ENCODE measurements at places on chromosomes 5 and 9.

DNA sequence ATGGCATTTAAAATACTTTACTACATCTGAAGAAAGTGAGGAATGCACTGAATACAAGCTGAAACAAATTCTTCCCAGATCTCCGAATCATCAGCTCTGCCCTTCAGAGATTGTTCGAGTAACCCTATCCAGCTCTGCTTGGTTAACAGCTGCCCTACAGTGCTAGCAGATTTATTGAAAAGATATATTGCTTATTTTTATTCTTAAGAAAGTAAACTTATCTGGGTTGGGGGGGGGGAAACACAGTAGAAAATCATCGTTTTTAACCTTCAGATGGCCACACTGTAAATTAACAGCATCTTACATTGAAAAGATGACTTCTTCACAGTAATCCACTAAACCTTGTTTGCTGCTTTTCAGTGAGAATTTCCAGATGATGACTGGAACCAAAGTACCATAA is 210.8 kb downstream of the NFIB start:
- DNase-seq, result no peak

DNA sequence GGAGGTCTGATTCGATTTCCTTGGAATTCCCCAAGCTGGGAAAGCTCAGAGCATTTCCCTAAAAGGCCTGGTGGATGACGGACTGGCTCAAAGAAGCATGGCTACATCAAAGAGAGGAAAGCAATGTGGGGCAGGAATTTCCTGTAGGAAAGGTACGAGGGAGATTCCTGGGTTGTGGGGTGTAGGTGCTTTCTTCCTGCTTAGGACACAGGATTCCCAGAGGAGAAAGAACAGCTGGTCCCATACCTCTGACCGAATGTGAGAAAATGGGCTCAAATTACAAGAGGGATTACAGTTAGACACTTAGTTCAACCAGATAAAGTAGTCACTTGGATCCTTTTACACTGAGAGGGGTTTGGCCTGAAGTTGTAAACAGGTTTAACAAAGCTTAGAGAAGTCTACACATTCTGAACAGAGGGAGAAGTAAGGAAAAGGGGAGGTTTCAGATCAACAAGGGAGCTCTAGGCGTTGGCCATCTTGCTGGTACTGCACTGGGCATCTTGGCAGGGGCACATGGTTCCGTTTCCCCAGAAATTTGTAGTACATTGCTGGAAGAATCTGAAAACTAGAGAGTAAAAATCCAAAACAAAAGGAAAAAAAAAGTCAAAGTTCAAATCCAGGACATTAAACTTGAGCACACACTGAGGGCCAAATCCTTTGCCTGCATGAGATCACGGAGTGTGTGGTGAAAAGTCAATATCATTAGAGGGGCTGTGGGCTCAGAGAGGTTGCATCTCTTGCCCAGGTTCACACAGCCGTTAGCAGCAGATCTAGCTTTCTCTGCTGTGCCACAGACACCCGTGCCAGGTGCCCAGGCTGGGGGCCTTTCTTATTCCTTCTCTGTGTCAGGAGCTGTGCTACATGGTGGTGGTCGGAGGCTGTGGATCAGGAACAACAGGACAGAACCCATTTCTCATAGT is 171.3 kb downstream of the RGS3 start:
- DNase-seq, result no peak

DNA sequence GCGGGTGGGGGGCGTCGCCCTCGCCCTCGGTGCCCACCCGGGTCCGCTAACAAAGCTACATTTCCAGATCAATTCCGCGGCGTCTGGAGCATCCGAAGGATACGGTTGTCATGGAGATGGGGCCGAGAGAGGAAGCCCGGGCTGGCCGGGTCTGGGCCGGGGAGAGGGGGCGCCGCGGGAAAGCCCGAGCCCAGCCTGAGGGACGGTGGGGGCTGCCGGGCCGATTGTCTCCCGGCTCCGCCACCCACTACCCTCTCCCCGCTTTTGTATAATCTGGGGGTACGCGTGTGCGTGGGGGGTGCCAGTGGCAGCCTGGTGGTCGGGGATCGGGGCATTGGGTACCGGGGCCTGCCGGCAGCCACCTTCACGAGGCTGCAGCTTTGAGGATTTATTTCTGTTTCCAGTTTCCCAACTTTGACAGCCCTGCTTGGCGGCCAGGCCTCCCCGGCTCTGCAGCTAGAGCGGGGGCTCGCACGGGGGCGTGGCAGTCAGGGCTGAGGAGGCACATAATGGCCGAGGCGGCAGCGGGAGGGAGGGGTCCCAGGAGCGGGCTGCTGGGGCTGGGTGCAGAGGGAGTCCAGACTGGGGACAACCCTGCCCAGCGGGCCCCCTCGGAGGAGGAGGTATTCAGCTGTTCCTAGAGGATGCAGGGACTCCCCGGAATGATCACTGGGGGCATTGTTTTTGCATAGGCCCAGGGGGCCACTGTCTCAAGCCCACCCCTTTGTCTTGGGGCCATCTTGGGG is 626 bp downstream of the PSD2 start:
- DNase-seq, result no peak

- no peak for DNase-seq
Measured at GRCh38 chr5:174935854-174936474, 211.6 kb downstream of the MSX2 start.

DNA sequence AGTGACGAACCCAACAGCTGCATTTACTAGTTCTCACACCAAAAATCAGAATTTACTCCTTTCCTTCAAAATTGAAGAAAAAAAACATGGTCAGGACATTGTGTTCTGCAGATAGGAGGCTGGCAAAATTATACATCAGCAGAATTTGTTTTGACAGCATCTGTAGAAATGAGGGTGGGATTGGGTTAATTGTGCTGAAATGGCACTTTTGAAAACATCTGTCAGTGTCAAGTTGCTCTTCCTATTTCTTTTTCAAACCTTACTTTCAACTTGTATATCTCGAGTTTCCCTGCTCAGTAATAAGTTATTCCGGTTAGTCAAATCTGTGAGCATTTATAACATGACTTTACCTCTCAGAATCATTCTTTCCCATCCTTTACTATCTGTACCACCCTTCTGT is 19.8 kb downstream of the WDR36 start:
- DNase-seq, result no peak

- peak; percentile 11 for DNase-seq
Measured at GRCh38 chr9:36486933-36487481, 85.7 kb upstream of the MELK start.

GRCh38 chr5:34486849-34487158 is 169.3 kb upstream of the RAI14 start:
- DNase-seq, result no peak

- DNase-seq, result no peak
Measured at GRCh38 chr5:149448831-149449714, 70.0 kb upstream of the IL17B start.

DNA sequence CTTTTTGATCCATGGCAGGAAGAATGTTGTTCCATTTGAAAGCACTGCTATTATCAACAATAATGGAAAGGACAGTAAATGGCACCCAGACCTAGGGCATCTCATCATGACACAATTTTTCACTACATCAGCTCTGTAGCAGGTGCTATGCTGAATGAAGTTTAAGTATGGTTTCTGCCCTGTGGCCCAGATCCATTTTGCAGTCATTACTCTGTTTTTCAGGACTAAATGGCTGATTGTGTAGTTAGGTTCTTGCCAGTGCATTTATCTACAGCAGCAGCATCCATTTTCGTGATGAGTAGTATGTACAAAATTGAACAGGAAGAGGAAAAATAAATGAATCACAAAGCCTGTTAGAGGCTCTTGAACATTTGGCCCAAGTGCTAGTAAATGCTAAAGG is 270.5 kb upstream of the CD180 start:
- no peak for DNase-seq

DNA sequence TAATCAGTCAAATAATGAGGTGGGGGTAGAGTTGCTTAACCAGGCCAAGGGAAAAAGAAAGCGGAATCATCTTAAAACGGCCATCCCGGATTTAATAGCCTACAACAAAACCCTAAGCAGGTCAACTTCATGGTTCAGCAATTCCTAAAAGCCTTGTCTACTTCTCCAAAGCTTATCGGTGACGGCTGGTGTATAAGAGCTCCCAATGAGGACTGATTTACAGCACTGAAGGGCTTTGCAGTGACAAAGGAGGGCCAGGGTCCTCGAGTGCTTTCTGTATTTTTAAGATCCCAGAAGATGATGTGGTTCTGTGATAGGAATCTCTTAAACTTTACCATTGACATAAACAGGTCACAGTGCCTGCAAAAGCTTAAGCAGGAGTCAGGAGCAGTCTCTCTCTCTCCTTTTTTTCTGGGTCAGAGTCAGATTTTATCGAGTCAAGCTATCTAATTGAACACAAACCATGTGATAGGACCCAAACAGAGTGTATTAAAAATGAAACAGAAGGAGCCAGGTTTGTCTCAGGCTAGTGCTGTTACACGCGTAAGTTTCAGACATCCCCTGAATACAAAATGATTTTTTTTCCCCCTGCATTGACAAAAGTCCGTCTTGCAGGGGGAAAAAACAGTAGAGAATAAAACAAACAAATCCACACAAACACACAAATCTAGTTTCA is 663.6 kb upstream of the ZNF608 start:
- no peak for DNase-seq

DNA sequence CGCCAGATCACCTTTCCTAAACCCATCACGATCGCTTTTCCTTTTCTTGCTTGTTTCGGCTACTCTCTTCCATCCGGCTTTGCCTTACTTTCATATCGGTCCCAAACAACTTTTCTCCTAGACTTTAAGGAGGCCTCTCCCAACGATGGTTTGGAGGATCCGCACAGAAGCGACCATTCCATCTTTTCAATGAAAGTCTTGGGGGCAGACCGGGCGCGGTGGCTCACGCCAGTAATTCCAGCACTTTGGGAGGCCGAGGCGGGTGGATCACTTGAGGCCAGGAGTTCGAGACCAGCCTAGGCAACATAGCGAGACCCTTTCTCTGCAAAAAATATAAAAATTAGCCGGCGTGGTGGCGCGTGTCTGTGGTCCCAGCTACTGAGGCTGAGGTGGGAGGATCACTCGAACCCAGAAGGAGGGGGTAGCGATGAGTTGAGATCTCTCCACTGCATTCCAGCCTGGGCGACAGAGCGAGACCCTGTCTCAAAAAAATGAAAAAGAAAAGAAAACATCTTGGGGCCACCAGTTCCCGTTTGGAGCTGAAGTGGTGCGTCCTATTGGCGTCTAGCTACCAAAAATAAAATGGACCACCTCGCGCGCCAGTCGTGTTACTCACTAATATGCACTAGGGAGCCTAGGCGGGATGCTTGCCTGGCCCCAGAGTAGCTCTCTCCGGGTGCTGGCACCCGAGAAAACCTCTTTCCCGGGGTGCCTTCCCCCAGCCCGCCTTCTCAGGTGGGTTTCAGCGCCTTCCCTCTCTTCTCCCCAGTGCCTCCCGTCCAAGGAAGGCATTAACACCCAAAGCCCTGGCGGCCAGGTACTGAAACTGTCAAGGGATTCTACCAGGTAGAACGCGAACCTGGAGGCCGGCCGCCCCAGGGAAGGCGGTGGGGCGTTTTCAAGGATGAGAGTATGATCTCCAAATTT is 800 bp upstream of the AP3B1 start:
- DNase-seq, result peak; percentile 9

DNA sequence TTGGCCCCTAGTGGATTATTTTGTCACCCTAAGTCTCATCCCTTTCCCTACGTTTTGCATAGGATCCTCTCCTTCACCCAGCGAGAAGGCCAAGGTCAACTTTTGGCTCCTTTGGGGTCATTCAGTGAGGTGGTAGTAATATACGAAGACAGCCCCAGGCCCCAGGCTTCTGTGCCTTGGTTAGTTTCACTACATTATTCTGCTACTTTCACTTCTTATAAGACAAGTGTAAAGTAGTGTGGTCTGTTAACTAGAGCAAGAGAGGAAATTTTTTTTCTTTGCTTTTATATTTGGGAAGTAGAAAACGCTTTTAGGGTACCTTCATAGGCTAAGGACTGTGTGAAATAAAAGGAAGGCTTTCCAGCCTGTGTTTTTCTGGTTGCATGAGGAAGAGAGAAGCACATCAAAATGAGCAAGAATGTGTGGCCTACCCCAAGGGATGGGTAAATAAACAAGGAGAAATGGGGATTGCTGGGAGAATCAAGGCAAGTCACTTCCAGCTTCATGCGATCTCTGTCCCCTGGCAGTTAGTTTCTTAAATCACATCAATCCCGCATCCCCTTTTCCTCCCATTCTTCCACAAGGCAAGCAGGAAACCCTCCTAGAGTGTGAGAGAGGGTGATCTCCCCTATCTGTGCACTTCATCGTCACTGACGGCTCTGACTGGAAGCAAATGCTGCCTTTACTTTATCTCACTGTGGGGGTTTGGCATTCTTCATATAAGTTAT is 677.0 kb upstream of the WWC1 start:
- no peak for DNase-seq

DNA sequence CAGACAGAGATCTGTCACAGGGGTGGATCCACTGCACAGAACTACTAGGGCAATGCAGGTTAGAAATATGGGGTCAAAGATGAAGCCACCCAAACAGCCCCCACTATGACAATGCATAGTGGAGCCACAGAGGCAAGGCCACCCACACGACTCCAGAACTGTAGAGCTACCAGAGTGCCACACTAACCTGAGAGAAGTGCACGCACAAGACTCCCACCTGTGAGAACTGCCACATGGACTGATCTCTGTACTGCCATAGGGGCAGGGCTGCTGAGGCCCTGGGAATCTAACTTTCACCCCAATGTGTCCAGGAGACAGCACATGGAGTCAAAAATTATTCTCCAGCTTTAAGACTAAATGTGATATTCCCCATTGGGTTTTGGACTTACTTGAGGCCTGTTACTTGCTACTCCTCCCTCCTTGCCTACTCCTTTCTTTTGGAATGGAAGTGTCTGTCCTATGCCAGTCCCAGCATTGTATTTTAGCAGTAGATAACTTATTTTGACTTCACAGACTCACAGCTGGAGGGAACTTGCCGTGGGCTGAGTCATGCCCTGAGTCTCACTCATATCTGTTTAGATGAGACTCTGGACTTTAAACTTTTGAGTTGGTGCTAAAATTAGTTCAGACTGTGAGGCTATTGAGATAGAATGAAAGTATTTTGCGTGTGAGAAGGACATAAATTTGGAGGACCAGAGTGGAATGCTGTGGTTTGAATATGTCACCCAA is 853.3 kb downstream of the MAT2B start:
- no peak for DNase-seq

- no peak for DNase-seq
Measured at GRCh38 chr5:150734579-150735384, 24.0 kb downstream of the DCTN4 start.

Data from stimulated activated CD8-positive, alpha-beta memory T cell treated with anti-CD3 and anti-CD28 coated beads, Interleukin-4, amount 100 ng/mL, for 1 hour (primary cell).